Bronchial epithelial cell (primary cell): ENCODE measurements at places on chromosomes 5 and 9. TPM values are rescaled to one million over a fixed set of nuclear protein-coding genes. Genes with fewer than 3 reads are reported as not detected.

Gene ATP10B
- total RNA-seq, result 1.3 and 12.4 TPM in 2 replicates

Gene TMEM215
- not detected in 2 replicates for total RNA-seq

Gene CLK4
- 17.4 and 25.5 TPM in 2 replicates for total RNA-seq

Gene TAF11L11
- not detected in 2 replicates for total RNA-seq

Gene PCDHA11
- total RNA-seq, result 0.79 and 1.8 TPM in 2 replicates

Gene TMEM174
- total RNA-seq, result not detected in 2 replicates

Gene LRRC19
- total RNA-seq, result not detected in 2 replicates

Gene CCDC180
- total RNA-seq, result under 0.01 and 0.13 TPM in 2 replicates

Gene TMEM161B
- total RNA-seq, result 17.4 and 17.9 TPM in 2 replicates

DNA sequence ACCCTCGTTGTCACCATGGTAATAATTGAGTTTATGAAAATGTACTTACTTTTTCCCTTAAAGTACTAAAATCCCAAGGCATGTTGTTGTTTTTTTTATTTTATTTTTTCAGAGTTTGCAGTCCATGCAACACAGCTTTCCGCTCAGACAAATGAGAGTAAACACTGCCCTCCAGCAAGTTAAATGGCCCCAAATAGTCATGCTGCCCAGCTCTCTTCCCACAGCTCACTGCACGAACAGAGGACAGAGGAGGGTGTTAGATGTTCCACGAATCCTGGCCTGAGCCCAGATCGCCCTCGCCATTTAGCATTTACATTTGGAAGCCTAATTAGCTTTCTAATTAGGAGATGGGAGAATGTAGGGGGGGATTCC lies 1.9 kb downstream of the NIM1K start:
- DNase-seq, result no peak

- DNase-seq, result no peak
These were observed 28.8 kb downstream of the ADAMTSL2 start for GRCh38 chr9:133563291-133563796.

GRCh38 chr5:10248378-10249260 lies 1.1 kb downstream of the ATPSCKMT start:
- DNase-seq, result no peak

DNA sequence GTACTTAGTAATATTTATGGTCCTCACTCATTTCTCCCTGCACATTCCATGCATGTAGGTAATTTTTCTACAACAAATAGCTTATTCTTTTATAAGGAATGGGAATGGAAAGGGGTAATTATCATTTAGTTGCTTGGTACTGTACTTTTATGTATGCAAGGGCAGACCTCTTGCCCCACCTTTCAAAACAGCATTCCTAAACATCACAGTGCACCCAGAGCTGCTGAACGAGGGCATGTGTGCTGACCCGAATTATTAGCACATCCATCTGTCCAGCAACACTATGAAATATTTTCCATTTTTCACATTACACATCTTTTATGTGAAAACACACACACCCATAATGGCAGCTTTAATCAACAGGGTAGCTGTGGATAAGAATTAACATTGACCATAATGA lies 228.6 kb upstream of the ARRDC3 start:
- no peak for DNase-seq

GRCh38 chr5:14041528-14042192 lies 97.2 kb upstream of the DNAH5 start:
- peak; percentile 44 for DNase-seq

DNA sequence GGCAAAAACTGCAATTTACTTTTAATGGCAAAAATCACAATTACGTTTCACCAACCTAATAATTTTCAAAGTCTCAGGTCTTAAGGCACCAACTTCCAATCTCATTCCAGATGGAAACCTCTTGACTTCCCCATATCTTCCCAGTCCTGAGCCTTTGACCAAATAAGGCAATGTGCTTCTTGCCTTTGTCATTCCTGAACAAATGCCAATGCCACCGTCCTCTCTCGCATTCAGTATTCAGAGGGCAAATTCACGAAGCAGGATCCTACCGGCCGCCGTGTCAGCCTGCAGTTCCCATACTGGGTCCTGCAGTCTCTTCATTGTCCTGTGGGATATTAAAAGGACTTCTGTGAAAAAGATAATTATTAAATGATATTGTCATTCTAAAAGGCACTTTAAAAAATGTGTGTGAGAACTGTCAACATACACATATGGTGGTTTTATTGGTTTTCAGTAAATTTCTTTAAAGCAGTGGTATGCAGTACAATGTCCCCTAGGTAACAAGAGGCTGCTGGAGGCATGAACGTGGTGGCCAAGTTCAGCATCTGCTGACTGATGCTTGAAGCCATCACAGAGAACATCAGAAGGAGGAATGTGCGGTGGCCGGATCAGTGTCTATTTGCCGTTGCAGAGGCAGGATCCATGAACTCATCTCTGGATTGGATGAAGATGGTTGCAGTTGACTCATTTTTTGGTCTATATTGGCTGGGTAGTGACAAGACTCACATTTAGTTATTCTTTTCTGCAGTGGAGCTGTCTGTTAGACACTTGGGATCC lies 101.4 kb upstream of the IRX4 start:
- no peak for DNase-seq

- peak; percentile 45 for DNase-seq
These were observed 614.7 kb downstream of the TLR4 start for GRCh38 chr9:118318770-118319431.

GRCh38 chr5:178381921-178382695 lies 149.5 kb upstream of the PHYKPL start:
- DNase-seq, result no peak

- no peak for DNase-seq
These were observed 49.3 kb upstream of the PPARGC1B start for GRCh38 chr5:149680810-149681221.

DNA sequence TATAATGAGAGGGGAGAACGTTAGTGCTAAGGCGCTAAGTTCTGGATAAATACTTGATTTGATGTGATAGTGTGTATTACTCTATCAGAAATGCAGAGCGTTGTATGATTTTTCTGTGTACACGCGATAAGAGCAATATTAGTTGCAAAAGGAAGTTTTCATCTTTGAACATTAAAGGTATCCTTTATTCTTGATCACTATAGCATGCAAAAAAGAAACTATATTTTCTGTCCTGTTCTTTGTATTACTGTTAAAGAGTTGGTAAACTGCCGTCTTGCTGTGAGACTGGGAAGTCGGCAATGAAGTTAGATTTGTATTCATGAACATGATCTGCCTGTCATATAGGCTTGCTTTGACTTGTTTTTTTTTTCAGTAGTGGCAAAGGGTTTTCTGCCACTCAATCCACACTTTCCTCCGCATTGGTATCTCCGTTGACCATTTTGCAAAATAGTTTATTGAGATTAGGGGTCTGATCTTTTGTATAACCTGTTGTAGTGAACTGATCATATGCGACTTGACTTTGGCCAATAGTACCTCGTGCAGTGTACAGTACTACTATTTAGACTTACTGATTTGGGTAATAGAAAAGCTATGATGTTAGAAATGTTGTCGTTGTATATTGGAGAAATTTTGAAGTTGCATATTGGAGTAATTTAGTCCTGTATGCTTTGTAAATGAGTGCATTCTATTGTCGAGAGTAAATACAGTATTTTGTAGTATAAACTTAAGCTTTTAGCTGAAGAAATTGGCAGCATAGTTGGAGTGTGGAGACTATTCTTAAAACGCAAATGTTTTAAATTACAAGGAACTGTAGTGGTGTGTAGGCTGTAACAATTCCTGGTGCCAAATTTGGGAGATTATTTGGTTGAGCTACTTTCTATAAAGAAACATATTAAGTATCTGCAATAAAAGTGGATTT lies 1.7 kb downstream of the DENND4C start:
- DNase-seq, result peak; percentile 36

DNA sequence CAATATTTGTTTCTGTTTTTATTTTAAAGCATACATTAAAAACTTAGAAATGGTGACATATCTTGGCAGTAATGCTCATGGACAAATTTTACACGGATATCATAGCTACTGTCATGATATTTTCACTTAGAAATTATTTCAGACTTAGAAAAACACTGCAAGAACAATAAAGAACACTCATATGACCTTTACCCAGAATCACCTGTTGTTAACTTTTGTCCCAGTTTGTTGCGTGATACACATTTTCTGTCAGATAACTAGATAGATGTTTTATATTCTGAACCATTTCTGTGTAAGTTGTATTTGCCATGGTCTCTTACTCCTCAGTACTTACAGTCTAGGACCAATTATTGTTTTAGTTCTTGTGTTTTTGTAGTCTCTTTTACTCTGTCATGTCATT lies 3.6 kb upstream of the LRRC70 start:
- no peak for DNase-seq

DNA sequence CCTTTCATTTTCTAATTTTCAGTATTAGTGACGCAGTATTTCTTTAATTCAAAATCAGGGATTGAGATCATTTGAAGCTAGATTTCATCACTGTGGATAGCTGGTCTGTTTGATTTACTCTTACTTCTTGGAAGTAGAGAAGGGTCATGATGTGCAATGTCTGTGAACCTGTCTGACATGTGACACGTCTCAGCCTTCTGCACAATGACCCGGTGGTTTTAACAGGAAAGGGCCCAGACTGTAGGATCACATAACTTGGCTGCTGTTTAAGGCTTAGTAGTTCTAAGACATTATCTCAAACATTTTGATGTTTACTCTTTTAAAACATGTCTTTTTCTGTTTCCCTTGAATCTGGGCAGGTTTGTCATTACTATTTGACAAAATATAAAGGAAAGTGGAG lies 823.3 kb upstream of the NUDT12 start:
- no peak for DNase-seq

DNA sequence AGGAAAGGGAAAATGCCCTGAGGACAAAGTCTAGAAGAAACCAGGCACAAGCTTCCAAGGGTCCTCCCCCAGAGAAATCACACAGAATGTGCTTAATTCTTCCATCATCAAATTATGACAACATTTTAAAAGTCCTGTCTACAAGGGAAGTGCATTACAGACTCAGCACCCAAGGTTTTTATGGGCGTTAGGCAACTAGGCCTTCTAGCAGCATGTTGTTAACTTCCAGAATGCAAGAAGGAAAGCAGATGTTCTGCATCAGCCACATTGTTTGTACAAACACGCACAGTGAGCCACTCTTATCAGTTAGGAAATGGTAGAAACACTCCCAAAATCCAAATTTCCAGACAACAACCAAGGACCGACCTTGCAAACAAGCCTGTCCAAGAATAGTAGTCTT lies 26.5 kb downstream of the SMC5 start:
- no peak for DNase-seq

DNA sequence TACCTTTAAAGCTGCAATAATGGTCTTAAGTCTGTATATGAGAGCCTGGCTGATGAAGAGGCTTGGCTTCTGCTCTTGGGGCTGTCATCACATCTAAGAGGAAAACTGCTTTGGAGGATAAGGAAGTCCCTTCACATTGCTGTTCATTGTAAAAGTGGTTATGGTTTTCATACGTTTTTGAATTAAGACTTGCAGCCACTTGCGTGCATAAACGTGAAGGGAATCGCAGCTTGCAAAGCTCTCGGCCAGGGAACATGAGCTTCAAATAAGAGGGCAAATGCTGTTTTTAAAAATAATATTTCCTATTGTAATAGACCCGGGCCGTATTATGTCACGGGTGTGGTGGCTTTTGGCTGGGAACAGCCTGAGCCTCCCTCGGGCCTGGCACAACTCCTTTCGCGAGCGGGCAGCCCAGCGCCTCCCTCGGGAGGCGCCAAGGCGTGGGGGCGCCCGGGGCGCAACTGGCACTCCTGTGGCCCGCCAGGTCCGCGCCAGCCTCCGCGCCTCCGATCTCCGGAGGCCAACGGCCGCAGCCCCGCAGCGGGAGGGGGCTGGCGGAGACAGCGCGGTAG lies 538 bp upstream of the ARHGEF28 start:
- no peak for DNase-seq

- peak; percentile 70 for DNase-seq
These were observed 32.3 kb upstream of the SPATA31E1 start for GRCh38 chr9:87850391-87850790.

DNA sequence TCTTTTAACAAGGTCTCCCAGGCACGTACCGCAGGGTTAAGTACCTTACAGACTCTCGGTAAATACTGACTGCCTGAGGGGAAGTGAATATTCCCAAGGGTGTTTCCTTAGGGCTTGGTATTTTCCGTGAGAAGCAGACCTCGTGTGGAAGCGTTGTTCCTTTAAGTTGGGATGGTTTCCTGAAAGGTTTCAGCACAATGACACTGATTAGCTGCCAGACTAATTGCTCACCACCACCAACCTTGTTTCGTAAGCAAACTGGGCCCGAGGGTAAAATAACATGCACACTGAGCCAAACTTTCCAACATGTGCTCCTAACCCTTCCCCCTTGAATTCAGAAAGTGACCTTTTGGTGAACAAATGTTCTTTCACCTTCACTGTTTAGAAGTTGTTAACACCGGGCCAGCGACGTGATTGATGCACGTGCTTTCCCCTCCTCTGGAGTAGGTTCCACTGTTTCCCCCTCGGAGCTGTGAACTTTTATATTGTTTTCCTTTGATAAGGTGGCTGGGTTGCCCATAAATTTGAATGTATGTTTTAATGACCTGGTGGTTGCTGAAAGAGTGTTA lies 128.1 kb upstream of the RPS23 start:
- DNase-seq, result peak; percentile 100

- no peak for DNase-seq
These were observed 160.1 kb upstream of the DAP start for GRCh38 chr5:10921160-10921559.
